Left kidney (tissue), 8 donors: ENCODE measurements at places on chromosomes 6 and 20. TPM values are rescaled to one million over a fixed set of nuclear protein-coding genes. Genes with fewer than 3 reads are reported as not detected.

- no peak for DNase-seq
These were observed 41.7 kb downstream of the SYNE1 start for GRCh38 chr6:152595499-152595898.

The SSTR4 gene
- polyA plus RNA-seq = not detected

GRCh38 chr6:683742-684440 is 9.0 kb downstream of the EXOC2 start:
- DNase-seq = peak; percentile 80

DNA sequence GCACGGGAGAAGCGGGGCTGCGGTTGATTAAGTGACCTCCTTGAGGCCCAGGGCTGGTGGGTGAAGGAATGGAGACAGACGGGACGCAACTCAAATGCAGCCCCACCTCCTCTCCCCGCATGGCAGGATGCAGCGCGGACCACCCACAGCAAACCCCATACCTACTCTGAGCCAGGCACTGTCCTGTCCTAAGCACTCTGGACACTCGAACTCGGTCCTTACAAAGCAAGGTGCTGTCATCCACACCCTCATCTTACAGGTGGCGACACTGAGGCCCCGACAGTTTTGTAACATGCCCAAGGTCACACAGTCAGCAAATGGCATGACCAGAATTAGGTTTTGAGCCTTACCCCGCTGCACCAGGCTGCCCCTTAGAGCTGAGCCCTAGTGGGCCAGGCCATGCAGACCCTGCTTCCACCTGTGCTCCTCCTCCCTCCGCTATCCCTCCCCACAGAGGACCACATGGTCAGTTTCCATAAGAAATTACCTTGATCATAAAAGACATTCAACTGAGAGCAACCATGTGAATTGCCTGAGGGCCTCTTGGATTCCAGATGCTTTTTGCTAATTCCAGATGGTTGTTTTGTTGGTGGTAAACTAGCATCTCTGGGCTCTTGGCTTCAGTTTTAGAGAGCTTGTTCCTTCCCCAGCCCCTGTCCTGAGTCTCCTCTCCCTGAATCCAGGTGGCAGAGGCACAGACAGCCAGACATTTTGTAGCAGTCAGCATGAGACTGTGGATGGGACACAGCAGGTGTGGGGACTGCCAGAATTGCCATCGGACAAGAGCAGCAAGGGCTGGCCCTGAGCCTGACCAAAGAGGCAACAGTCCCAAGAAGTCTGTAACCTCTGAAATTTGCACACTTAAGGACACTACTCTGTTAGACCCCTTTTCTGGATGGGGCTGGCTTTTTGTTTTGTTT is 171.9 kb upstream of the PMEPA1 start:
- DNase-seq = no peak

- no peak for DNase-seq
These were observed 78.8 kb upstream of the DEFB112 start for GRCh38 chr6:50128420-50129005.

The NMBR gene
- 0.25 TPM for polyA plus RNA-seq

GRCh38 chr6:75145976-75146375 is 59.9 kb downstream of the COL12A1 start:
- no peak for DNase-seq

The AIG1 gene
- polyA plus RNA-seq = 118 TPM

- no peak for DNase-seq
These were observed 9.9 kb downstream of the LPIN3 start for GRCh38 chr20:41350408-41350962.

DNA sequence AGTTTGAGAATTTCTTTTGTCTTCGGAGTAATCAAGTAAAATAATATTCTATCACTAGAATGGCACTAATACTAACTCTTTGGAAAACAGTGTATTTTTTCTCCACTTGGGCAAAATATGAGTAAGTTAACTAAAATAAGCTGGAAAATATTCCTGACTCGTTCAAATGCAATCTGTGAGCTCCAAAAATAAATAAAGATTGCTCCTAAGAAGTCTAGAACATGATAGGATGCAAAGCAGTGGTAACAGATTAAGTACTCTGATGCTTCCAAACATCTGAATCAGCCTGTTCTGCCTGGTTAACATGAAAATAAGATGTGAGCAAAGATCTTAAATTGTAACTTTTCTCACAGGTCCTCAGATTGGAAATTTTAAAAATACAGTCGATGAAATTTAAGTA is 285.1 kb upstream of the ID4 start:
- DNase-seq = no peak

The CLPSL2 gene
- polyA plus RNA-seq = not detected

- no peak for DNase-seq
These were observed 307.7 kb downstream of the ARHGAP18 start for GRCh38 chr6:129402244-129402643.
